ENCODE measurements at places on chromosomes 7 and 10. TPM values are rescaled to one million over a fixed set of nuclear protein-coding genes. Genes with fewer than 3 reads are reported as not detected.
A peak's percentile ranks its signal among the peaks of the same experiment; 100 is the strongest.

The PCBD1 gene
- total RNA-seq = 50.5 TPM

DNA sequence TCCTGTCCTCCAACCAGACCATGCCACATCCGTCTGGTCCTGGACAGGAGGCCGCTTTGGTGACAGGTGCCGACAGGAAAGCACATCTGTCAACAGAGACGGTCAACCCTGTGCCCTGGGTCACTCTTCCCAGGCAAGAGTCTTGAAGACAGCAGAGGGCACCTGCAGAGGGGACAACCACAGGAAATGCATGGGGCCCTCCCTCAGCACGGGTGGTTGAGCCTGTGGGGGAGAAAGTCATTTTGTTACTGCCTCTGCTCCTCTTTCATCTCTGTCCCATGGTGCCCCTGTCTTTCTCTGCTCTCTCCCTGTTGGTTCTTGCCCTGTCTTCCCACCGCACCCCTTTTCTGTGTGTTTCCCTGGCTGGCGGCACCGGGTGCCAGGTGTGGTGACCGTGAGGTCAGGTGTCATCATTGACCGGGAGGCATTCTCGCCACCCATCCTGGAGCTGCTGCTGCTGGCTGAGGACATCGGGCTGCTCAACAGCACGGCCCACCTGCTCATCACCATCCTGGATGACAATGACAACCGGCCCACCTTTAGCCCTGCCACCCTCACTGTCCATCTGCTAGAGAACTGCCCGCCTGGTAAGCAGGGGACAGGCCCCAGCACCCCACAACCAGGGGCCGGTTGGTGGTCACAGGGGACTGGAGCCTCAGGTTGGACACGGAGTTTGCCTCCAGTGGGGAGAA lies 17.6 kb upstream of the VSIR start:
- no peak overlapping the region for H3K4me3 ChIP-seq
- no peaks in the 10 kb centered on the region for H3K36me3 ChIP-seq
- no peaks in the 10 kb centered on the region for H3K4me1 ChIP-seq
- no peak overlapping the region for H3K27ac ChIP-seq
- DNase-seq = no peak

The CUBN gene
- 1.5 TPM for total RNA-seq

- H3K27ac ChIP-seq = no peak overlapping the region
- H3K4me3 ChIP-seq = no peak overlapping the region
- H3K36me3 ChIP-seq = no peaks in the 10 kb centered on the region
These were observed 138.0 kb downstream of the CAMK1D start for GRCh38 chr10:12487366-12487765.

GRCh38 chr10:43685744-43686143 lies 37.1 kb upstream of the ZNF32 start:
- peaks cover 6% of the 10 kb centered on the region for H3K4me1 ChIP-seq
- H3K4me3 ChIP-seq = no peak overlapping the region
- H3K27ac ChIP-seq = no peak overlapping the region
- no peak for DNase-seq
- H3K36me3 ChIP-seq = no peaks in the 10 kb centered on the region

- H3K36me3 ChIP-seq = no peaks in the 10 kb centered on the region
- DNase-seq = no peak
- H3K4me3 ChIP-seq = no peak overlapping the region
These were observed 296.7 kb downstream of the ARL4A start for GRCh38 chr7:12984117-12984516.

DNA sequence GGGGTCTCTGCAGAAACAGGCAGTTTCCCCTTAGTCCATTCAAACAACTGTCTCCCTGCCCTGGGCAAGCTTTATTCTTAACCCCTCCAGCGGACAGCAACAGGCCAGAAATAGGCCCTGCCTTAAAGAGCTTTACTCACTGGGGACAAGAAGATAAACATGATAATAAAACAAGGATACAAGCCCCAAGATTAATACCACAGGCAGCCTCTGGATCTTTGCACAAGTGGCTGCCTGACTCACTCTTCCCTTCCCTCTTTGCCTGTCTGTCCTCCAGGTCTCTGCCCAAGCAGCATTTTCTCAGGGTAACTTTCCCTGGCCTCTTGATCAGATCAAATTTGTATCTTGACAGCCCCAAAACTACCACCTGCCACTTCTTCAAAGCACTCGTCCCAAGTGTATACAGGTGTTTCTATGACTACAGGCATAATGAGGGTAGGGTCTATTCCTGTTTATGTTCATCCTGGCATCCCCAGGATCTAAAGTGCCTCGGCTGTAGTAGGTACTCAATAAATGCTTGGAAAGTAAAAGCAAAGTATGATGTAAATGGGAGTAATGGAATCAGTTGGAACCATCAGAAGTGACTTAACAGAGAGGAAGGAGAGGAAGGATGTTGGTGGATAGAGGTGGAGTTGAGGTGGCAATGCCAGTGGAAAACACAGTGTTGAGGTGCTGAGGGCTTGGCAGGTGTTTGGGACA lies 7.0 kb upstream of the CAMK2G start:
- DNase-seq = no peak
- H3K36me3 ChIP-seq = no peaks in the 10 kb centered on the region
- H3K4me1 ChIP-seq = peaks cover 11% of the 10 kb centered on the region

GRCh38 chr10:97882142-97883091 lies 32.8 kb downstream of the GOLGA7B start:
- peaks cover 41% of the 10 kb centered on the region for H3K27me3 ChIP-seq
- H3K4me3 ChIP-seq = no peak overlapping the region
- no peaks in the 10 kb centered on the region for H3K36me3 ChIP-seq
- no peak overlapping the region for H3K27ac ChIP-seq
- no peaks in the 10 kb centered on the region for H3K4me1 ChIP-seq

DNA sequence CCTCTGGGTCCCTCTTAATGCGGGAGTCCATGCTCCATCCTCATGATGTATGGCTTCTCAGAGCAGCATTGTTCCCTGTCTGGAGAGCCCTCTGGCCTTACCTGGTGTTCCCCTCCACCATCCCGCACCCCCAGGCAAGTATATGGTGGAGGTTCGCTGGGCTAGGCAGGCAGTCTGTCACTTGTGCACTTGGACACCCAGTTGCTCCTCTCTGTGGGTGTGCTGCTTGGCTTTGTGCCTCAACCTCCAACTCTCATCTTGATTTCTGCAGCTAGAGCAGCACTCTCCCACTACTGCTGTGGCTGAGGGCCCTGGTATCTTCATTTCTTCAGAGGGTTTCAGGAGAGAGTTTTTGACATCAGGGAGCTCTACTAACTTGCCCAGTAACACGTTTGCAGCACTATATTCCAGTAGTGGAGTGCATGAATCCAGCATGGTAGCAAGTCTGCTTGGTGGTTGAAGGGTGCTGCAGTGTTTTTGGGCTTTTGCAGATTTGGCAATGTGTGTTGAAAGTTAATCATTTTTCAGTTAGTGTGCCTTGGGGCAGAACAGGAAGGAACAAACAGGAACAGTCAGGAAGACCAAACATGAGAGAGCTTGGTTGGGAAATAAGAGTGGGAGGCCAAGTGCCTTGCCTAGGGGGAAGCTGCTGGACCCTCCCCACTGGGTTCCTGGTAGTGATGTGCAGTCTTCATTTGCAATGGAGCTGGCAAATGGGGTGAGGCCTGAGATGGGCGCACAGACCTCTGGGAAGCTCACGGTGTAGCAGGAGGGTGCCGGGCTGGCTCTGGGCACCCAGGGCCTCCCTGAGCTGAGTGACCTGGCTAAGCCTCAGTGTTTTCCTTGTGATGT lies 37.4 kb downstream of the TSPAN14 start:
- peaks cover 10% of the 10 kb centered on the region for H3K4me1 ChIP-seq
- DNase-seq = no peak
- no peak overlapping the region for H3K27ac ChIP-seq
- H3K27me3 ChIP-seq = no peaks in the 10 kb centered on the region

The GRID2IP gene
- total RNA-seq = 1.4 TPM

The TMEM178B gene
- 0.31 TPM for total RNA-seq

GRCh38 chr10:15223174-15223573 lies 54.7 kb upstream of the NMT2 start:
- peaks cover 6% of the 10 kb centered on the region for H3K4me1 ChIP-seq
- peaks cover 33% of the 10 kb centered on the region for H3K36me3 ChIP-seq
- no peak for DNase-seq
- H3K27ac ChIP-seq = no peak overlapping the region
- no peak overlapping the region for H3K4me3 ChIP-seq

- no peaks in the 10 kb centered on the region for H3K36me3 ChIP-seq
- peaks cover 21% of the 10 kb centered on the region for H3K4me1 ChIP-seq
- H3K27ac ChIP-seq = peak overlapping the region; percentile 95
These were observed 176.0 kb upstream of the MYO3A start for GRCh38 chr10:25758041-25758457.

GRCh38 chr10:8192301-8192700 lies 137.8 kb downstream of the GATA3 start:
- no peaks in the 10 kb centered on the region for H3K36me3 ChIP-seq
- no peak overlapping the region for H3K4me3 ChIP-seq
- H3K4me1 ChIP-seq = peaks cover 8% of the 10 kb centered on the region
- H3K27ac ChIP-seq = no peak overlapping the region

The CACNB2 gene
- 13.0 TPM for total RNA-seq

DNA sequence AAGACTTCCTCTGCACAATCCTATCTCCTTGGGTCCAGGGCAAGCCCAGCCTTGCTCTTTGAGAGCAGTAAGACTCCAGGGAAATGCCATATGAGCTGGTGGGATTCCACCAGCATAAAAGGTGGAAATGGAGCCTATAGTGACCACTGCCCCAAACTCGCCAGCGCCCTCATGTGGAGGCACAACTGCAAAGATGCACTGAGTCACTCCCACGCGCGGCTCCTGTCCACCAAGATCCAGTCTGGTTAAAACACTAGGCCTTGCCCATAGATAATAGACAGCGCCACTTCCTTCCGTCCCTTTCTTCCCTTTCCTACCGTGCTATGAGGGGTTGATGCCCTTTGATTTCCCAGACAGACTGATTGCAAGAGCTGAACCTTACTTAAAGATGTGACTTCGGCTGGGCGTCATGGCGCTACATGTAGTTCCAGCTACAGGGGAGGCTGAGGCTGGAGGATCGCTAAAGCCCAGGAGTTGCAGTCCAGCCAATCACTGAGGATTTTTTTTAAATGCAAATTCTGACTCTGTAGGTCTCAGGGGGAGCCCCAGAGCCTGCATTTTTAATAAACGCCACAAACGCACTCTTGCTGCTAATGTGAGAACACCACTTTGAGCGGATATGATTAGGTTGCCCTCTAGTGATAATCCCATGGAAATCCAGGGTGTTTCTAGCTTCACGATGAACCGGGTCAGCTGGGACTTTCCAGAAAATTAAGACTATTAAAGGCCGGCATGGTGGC lies 136.5 kb downstream of the EPC1 start:
- peaks cover 7% of the 10 kb centered on the region for H3K4me1 ChIP-seq
- no peak overlapping the region for H3K27ac ChIP-seq
- H3K4me3 ChIP-seq = no peak overlapping the region
- H3K36me3 ChIP-seq = no peaks in the 10 kb centered on the region
- no peak for DNase-seq
- no peaks in the 10 kb centered on the region for H3K27me3 ChIP-seq

The PODXL gene
- total RNA-seq = 216 TPM

DNA sequence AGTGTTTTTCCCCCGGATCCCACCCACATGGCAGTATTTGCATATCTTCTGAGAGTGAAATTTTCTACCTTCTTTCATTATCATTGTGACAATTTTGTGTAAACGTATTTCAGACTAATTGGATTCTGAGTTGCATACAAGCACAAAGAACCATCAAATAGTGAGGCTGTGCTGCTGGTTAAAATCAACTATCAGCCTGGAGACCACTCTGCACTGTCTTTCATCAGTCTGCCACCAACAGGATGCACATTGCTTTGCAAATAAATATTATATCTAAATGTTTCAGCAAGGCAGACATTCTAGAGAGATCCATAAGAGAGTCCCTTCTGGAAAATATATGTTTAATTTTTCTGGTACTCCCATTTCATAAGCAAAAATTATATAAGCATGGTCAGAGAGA lies 851.8 kb downstream of the XPNPEP1 start:
- no peaks in the 10 kb centered on the region for H3K36me3 ChIP-seq
- H3K27ac ChIP-seq = no peak overlapping the region
- no peaks in the 10 kb centered on the region for H3K4me1 ChIP-seq
- peaks cover 6% of the 10 kb centered on the region for H3K27me3 ChIP-seq
- no peak overlapping the region for H3K4me3 ChIP-seq

DNA sequence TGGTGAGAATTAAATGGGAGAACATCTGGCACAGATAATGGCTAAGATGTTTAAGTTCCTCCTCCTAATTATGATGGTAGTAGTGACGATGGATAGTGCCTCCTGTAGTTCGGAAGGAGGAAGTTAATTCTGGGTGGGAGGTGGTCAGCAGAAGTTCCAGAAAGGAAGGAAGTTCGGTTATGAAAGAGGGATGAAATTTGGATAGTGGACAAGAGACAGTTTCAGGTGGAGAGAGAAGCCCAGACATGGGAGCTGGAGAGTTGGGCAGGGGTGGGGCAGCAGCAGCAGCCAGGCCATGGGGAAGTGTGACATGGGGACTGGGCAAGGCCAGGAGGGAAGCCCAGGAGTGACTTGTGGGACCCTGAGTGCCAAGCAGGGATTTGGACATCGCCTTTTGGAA lies 99.5 kb downstream of the CCNY start:
- no peaks in the 10 kb centered on the region for H3K27me3 ChIP-seq
- H3K4me1 ChIP-seq = peaks cover 29% of the 10 kb centered on the region

The CCSER2 gene
- 38.7 TPM for total RNA-seq

GRCh38 chr10:45008524-45009161 lies 7.9 kb downstream of the ZNF22 start:
- no peaks in the 10 kb centered on the region for H3K27me3 ChIP-seq
- no peak for DNase-seq
- H3K27ac ChIP-seq = no peak overlapping the region
- H3K4me1 ChIP-seq = no peaks in the 10 kb centered on the region
- H3K4me3 ChIP-seq = no peak overlapping the region

The ELAPOR2 gene
- 54.2 TPM for total RNA-seq

- no peak overlapping the region for H3K4me3 ChIP-seq
- H3K4me1 ChIP-seq = peaks cover 6% of the 10 kb centered on the region
- H3K27me3 ChIP-seq = peaks cover 10% of the 10 kb centered on the region
- DNase-seq = no peak
- no peaks in the 10 kb centered on the region for H3K36me3 ChIP-seq
These were observed 111.0 kb downstream of the HTR7 start for GRCh38 chr10:90746829-90747228.

DNA sequence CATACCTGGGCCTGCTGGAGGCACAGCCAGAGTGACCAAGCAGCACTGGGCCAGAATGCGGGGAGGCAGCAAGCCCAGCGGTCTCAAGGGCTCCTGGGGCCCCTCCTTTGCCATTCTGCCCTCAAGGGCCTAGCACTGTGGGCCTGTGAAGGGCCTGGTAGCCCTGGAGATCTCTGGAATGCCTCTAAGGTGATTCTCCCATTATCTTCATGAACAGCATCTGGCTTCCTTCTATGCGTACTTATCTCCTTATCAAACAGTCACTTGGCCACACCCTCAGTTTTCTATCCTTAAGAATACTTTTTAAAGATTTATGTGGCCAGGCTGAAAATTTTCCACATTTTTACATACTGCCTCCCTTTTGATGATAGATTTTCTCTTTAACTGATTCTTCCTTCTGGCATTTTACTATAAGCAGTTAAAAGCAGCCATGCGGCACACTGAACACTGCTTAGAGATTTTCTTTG lies 67.5 kb upstream of the CCNY start:
- no peaks in the 10 kb centered on the region for H3K27me3 ChIP-seq
- H3K4me3 ChIP-seq = no peak overlapping the region
- H3K4me1 ChIP-seq = peaks cover 43% of the 10 kb centered on the region
- no peak for DNase-seq

DNA sequence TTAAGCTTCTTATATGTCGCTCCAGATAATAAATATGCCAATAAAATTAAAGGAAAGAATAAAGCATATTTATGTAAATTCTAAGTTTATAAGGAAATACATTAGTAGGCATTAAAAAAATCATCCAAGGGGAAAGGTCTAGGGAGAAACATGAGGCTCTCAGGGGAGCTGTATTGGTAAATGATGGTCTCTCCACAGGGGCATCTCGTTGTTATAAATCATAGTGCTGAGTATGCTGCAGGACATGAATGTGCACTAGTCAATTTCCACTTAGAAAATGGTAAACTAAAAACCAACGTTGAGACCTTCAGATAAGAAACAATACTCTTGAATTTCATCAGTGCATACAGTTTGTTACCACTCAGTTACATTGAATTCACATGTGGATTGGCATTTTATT lies 194.0 kb upstream of the AHR start:
- H3K36me3 ChIP-seq = no peaks in the 10 kb centered on the region
- no peak for DNase-seq
- H3K4me3 ChIP-seq = no peak overlapping the region
